Muscle of back (tissue), 13 donors: ENCODE measurements at places on chromosomes 4 and X. TPM values are rescaled to one million over a fixed set of nuclear protein-coding genes. Genes with fewer than 3 reads are reported as not detected.

DNA sequence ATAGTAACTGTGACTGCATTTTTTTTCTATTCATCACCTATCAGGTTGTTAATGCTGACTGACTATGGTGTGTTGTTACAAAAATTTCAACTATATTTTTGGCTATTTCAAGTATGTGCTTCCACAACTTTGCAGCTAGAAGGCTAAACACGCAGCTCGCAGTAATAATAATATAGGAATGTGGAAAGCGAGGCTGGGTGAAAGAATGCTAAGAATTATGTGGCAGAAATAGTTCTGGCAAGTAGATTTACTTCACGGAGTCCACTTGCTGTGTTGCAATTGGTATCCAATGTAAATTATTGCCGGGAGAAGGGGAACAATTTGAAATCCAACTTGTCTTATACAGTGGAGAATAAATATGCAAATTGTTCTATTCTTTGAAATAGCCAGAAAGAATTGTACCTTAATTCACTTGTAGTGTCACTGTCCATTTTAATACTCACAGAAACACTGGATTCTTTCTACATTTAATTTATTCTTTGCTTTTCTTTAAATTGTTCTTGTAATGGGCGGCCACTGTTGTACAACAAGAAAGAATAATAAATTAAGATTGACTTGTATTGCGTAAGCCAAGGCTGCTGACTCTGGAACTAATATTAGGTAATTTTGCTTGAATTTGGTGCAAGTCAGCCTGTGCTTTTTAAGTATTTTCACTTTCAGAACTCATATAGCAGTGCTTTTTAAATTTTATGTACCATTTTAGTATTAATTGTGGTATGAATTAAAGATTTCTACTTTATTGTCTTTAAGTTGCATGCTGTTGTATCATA lies 154.9 kb downstream of the FRMPD4 start:
- DNase-seq, result no peak

GRCh38 chrX:131728295-131729145 lies 184.6 kb downstream of the OR13H1 start:
- DNase-seq, result peak; percentile 94

- no peak for DNase-seq
Observed at GRCh38 chr4:168757500-168757899, 252.6 kb downstream of the CBR4 start.

AADAT gene
- 20.9 TPM for polyA plus RNA-seq

CT47B1 gene
- polyA plus RNA-seq, result not detected

CFI gene
- 7.2 TPM for polyA plus RNA-seq

- no peak for DNase-seq
Observed at GRCh38 chrX:21639775-21640174, 18.4 kb downstream of the KLHL34 start.

- DNase-seq, result no peak
Observed at GRCh38 chrX:153873282-153874084, 12.5 kb downstream of the L1CAM start.

GRCh38 chr4:101049549-101050001 lies 297.8 kb downstream of the PPP3CA start:
- no peak for DNase-seq

PLXNB3 gene
- 4.4 TPM for polyA plus RNA-seq

DNA sequence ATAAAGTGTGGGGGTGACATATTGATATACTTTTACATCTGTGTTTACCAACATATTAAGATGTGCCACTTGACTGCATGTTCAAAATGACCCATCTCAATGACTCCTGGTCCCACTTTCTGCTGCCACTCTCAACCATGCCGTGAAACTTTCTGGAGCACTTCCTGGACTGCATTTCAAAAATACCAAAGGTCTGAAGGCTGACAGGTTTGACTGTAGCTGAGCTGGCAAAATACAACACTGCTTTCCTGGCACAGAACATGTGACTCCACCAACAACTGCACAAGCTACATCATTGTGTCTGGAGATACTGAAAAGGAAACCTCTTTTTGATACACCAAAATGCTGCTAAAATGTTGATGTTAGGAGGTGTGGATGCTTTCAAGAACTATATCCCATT lies 184.8 kb downstream of the UNC5C start:
- no peak for DNase-seq

DNA sequence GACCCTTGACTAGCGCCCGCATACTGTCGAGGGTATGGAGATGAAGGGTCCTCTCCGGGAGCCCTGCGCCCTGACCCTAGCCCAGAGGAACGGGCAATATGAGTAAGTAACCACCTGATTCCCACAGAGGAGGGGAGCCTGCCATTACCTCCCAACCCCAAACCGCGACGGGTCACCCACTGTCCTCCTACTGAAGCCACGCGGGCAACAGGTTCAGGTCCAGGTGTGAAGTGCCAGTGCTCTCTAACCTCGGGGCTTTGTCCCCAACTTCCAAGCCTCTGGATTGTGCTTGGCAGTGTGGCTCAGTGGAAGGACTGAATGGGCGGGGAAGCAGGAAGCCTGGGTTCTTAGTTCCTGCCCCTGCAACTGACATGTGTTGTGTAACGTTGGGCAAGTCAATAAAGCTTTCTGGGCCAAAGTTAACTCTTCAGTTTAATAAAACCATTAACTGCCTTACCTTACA lies 694 bp downstream of the OCRL start:
- DNase-seq, result peak; percentile 42

VMA21 gene
- polyA plus RNA-seq, result 23.0 TPM

DNA sequence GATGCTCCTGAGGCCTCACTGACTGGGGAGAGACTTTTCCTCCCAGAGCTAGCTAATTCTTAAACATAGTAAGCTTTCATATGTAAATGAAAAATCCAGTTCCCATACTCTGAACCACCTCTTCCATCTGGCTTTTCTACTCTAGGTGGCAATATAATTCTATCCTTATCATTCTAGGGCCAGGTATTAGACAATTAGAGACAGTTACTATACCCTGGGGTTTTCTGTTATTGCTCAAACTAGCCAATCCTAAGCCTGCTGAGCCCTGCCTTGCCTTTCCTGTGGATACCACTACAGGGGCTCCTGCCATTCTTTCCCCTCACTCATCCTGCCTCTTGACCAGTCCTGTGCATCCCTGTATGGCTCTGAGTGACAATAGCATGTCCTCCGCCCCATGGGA lies 552.0 kb downstream of the STIM2 start:
- no peak for DNase-seq

DNA sequence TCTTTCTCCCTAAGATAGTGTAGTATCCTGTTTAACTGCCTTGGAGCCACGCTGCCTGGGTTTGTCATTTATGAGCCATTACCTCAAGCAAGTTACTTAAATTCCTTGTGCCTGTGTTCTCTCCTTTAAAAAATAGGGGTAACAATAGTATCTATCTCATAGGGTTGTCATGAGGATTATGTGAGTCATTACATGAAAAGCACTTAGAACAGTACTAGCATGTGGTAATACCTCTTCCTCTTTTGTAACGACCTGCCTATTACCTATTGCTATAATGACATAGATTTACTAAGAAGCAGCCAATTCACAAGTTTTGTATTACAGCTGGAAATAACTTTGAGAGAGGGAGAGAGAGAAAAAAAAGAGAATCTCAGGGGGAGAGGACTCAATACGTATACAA lies 834.7 kb downstream of the RAPGEF2 start:
- DNase-seq, result no peak

DNA sequence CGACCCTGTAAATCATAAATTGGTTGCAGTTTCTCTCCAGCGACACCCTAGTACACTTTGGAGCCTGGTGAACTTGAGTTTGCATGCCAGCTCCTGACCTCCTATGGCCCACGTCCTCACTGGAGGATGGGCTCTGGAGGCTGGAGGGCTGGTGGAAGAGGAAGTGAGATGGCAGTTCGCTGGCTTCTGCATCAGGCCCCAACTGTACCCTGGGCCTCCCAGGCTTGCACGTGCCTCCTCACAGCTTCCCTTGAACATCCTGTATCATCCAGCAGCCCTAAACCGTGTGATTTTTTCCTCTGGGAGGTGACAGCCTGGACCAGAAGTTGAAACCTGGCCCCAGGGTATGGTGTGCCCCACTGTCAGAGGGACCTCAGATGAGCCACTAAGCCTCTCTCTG lies 78.5 kb downstream of the HTRA3 start:
- DNase-seq, result no peak

DNA sequence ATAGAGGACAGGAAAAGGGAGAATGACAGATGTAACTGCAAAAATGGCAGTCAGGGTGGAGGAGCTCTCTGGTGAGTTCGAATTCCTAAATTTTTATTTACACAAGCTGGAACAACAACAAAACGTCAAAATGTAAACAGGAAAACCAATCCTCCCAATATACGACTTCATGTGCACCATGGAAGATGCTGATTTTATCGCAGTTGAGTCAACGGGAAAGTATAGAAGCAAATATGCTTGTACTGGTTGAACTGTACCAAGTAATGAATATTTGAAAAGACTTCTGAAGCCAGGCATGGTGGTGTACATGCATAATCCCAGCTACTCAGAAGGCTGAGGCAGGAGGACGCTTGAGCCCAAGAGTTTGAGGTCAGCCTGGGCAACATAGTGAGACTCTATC lies 15.4 kb downstream of the STX18 start:
- no peak for DNase-seq

DNA sequence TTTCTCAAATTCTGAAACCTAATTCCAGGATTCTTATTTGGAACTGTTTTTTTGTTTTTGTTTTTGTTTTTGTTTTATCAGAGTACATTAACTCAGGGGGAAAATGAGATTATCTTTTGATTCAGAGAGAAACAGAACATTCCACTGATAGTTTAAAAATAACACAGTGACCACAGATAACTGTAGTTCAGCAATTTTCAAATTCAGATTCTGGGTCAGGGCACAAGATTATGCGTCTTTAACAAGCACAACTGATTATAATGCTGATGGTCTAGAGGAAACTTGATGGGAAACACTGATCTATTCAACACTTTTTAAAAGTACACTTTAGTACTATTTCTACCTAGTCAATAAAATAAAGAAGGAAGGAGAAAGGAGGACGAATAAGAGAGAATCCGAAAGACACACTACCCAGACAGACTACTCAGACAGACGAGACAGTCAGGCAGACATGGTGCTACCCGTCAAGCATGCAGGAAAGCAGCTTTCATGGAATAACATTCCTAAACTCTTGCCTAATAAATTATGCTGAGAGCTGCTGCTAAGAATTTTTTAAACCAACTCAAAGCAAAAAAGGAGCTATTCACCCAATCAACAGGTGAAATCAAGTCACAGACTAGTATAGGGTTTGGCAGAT lies 59.0 kb downstream of the APBB2 start:
- DNase-seq, result no peak

DNA sequence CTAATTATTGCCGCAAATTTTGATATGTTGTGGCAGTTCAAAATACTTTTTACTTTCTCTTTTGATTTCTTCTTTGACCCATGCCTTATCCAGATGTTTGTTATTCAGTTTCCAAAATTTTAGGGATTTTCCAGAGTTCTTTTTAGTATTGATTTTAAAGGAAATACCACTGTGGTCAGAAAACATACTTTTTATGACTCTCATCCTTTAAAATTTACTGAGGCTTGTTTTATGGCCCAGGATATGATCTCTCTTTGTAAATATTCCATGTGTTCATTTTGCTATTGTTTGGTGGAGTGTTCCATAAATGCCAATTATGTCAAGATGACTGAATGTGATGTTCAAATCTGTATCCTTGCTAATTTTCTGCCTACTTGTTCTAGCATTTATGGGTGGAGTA lies 272.3 kb upstream of the DIPK2B start:
- no peak for DNase-seq
